ENCODE measurements at places on chromosomes 11 and 22.
A peak's percentile ranks its signal among the peaks of the same experiment; 100 is the strongest.

- no peak for DNase-seq
Measured at GRCh38 chr11:61077936-61078335, 24.4 kb upstream of the CD5 start.

GRCh38 chr11:117842131-117842941 is 17.8 kb upstream of the FXYD2 start:
- no peak for DNase-seq

GRCh38 chr11:19552656-19553260 is 159.9 kb upstream of the NAV2 start:
- no peak for DNase-seq

- no peak for DNase-seq
Measured at GRCh38 chr11:58289266-58289665, 21.2 kb upstream of the OR10W1 start.

DNA sequence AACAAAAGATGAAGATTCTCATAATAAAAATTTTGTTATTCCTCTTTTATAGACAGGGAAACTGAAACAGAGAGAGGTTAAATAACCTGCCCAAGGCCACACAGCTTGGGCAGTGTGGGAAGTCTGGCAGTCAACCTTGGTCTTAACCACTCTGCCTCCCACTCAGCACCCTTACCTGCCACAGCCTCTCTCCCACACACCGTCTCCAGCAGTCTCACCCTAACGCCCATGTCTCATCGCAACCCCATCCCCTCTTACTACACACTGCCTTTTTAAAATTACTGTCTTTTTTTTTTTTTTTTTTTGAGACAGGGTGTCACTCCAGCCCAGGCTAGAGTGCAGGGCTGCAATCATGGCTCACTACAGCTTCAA is 25.0 kb downstream of the ARRB1 start:
- DNase-seq = no peak

GRCh38 chr11:134901955-134902918 is 490.2 kb upstream of the B3GAT1 start:
- DNase-seq = no peak

DNA sequence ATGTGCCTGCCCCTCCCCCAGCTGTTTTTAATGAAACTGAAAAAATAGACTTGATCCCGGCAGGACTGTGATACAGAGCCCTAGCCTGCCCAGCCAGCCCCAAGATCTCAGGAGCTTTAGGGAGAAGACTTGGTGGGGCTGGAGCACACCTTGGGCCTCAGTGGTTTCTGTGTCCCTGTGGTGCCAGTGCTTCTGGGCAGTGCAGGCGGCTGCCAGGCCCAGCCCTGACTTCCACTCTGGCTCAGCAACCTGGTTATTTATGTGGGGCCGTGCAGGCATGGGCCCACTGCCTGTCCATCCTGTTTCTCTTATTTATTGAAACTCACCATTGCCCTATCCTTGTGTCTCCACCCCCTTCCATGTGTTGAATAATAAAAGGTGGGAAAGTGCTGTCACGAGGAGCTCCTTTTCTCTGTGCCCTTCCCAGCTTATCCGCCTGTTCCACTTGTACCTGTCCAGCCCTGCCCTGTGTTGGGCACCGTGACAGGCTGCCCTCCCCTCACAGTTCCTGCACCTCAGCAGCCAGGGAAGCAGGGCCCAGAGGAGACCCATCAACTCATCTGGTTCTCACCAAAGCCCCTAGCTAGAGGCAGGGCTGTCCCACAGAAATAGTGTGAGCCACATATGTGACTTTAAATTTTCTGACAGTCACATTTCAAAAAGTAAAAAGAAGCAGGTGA is 20.2 kb downstream of the RELT start:
- DNase-seq = no peak

- no peak for DNase-seq
Measured at GRCh38 chr11:62922653-62923431, 1.7 kb upstream of the CHRM1 start.

DNA sequence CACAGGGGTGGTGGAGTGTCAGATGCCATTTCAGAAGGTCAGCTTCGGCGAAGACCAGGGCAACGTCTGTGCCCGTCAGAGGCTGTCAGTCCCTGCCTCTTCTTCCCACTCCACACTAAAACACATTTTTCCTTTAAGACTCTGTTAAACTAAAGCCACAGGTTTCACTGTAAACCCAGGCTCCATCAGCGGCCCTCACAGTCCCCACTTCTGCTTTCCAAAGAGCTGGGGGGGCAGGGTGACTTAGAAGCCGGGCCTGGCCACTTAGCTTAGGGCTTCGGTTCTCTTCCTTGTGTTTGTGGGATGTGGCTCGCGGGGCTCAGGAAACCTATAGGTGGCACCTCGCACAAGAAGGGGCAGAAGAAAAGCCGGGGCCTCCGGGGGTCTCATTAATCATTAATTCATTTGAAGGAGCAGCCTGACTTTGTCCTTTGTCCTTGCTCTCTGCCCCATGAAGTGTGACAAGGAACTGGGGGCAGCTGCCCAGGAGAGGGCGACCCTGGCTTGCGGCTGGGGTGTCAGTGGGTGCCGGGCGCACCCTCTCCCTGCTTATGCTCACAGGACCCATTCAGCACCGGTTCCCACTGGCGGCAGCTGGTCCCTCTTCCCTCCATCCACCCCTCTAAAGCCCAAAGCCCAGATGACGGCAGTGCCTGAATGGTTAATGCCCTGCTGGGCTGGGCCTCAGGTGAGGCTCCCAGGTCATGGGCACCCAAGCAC is 4.1 kb downstream of the SLC25A45 start:
- no peak for DNase-seq

- peak; percentile 18 for DNase-seq
Measured at GRCh38 chr11:123239191-123240150, 44.4 kb upstream of the CLMP start.

- peak; percentile 19 for DNase-seq
Measured at GRCh38 chr11:114479331-114479730, 40.1 kb downstream of the REXO2 start.

DNA sequence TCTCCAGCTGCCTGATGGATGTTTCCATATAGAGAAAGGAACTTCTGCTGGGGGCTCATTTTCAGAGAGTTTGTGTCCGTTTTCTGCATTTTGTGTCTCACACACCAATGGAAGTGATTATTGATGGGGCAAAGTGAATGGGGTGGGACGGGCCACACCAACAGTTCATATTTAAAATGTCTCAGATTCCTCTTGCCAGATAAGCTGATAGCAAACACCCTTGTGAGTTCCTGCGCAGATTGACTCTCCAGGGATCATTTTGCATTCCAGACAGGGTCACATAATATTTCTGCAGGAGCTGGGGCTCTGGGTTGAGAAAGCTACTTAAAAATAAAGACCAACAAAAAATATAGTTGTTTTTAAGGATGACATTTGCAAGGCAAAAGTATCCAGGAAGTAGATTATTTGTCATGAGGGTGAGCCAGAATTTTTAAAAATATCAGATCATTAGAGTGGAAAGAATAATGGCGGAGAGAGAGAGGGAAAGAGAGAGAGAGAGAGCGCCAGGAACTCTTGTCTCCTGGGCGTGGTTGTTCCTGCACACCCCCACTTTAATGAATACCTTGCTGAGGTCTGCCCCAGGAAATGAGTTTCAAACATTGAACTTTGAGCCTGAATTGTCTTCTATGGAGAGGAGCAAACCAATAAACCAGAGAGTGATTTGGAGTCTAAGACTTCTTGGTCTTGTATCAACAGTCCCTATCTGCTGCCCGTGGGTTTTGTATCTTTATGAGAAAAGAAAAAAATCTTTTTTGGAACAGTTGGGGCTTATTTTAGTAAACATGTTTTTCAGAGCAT is 33.3 kb downstream of the MICAL2 start:
- no peak for DNase-seq

- DNase-seq = no peak
Measured at GRCh38 chr22:25482868-25483639, 81.4 kb upstream of the GRK3 start.

- no peak for DNase-seq
Measured at GRCh38 chr11:118152552-118153471, at the start of gene SCN4B. TSS of gene SCN4B (minus strand) at chr11:118152823. CDS start at chr11:118152673, 150 bp downstream.

- no peak for DNase-seq
Measured at GRCh38 chr11:95680169-95680929, 109.2 kb downstream of the FAM76B start.

DNA sequence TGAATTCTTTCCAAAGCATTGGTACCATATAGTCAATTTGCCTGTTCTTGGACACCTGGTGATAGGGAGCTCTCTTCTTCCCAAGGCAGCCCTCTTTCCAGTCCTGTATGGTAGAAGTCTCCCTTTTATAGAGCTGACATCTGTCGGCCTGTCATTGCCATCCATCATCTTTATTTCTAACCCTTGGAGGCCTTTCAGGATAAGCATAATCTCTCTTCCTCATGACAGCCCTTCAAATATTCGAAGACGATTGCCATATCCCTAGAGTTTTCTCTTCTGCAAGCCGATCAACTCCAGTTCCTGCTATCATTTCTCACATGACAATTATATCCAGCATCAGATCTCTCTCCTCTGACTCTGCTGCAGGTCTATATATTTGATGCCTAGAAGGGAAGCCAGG is 32.7 kb upstream of the SYN3 start:
- no peak for DNase-seq

GRCh38 chr11:8204025-8204424 is 35.2 kb upstream of the RIC3 start:
- DNase-seq = no peak

DNA sequence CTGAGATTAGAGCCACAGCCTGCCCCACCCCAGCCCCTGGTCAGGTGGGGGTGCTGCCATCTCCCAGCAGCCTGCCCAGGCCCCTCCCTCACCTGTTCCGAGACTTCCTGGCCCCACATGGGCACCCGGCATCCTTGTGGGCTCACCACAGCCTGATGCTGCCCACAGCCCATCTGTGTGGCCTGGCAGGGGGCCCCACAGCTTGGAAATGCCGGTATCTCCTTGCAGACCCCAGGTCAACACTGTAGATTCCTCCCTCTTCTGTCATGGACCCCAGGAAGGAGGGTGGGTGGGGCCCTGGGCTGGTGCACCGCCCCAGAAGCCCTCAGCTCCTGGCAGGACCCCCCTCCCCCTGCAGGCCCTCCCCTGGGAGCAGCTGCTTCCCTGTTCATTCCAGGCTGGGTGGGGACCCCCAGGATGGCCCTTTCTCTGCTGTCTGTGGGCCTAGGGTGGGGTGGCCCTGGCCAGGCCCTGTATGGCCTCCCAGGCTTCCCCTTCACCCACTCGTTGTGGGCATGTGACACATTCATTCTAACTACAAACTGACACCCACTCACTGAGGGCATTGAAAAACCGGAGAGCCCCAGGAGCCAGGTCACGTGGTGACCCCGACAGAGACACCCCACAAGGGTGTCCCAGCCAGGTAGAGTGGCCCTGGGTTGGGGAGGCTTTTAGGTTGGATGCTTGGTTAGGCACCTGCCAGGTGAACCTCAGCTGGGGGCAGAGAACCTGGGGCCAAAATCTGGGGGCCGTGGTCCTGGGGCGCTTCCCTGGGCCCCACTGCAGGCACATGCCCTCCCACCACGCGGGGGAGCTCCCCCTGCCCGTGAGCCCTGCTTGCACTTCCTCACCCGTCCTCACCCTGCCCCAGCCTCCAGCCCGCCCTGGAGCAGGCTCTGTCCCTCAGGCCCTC is 44.1 kb upstream of the CCDC188 start:
- DNase-seq = no peak

DNA sequence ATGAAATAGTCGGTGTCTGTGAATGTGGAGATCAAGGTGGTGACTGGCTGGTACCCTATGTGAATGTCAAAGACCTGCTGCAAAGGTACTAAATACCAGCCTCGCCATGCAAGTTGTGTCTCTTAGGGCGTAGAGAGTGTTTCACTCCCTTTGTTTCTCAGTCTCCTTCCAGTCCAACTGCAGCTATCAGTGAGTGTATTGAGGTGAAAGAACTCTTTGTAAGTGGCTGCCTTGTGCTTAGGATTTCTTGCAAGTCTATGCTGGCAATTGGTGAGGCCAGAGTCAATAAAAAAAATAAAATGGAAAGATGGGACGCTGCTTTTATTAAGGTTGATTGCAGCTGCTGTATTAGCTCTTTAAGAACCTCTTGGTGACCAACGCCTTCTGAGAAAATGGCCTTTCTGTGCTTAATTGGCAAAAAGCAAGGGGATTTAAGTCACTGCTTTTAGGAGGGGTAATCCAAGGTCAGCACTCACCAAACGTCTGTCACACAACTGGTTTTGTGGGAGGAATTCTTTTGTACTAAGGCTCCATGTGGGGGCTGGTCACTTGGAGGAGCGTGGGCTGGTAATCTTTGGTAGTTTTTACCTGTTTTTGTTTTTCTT is 95.1 kb downstream of the PARVA start:
- no peak for DNase-seq

DNA sequence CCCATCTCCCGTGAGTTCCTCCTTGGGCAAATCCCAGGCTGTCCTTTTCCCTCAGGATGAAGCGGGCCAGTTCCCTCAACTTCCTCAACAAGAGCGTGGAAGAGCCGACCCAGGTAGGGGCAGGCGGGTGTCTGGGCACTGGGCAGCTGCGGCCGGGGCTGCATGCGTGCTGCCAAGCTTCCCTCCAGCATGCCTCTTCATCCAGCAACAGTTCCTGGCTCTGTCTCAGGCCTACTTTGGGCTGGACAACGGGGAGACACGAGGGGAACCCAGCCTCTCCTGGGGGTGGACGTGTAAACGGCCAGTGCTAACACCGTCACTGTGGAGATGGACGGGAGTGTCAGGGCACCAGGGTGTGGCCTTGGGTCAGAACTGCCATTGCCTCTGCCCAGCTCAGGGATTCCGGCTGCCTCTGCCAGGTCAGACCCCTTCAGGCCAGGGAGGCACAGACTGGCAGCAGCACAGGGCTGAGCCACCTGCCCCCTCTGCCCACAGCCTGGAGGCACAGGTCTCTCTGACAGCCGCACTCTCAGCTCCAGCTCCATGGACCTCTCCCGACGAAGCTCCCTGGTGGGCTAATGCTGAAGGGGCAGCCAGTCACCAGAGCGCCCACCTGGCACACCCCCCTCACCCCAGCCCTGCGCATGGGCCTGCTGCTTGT is 1.9 kb upstream of the RAB1B start:
- no peak for DNase-seq

GRCh38 chr22:45910928-45911467 is 66.0 kb downstream of the WNT7B start:
- no peak for DNase-seq

GRCh38 chr22:38435010-38435409 is 20.0 kb downstream of the KCNJ4 start:
- DNase-seq = no peak

DNA sequence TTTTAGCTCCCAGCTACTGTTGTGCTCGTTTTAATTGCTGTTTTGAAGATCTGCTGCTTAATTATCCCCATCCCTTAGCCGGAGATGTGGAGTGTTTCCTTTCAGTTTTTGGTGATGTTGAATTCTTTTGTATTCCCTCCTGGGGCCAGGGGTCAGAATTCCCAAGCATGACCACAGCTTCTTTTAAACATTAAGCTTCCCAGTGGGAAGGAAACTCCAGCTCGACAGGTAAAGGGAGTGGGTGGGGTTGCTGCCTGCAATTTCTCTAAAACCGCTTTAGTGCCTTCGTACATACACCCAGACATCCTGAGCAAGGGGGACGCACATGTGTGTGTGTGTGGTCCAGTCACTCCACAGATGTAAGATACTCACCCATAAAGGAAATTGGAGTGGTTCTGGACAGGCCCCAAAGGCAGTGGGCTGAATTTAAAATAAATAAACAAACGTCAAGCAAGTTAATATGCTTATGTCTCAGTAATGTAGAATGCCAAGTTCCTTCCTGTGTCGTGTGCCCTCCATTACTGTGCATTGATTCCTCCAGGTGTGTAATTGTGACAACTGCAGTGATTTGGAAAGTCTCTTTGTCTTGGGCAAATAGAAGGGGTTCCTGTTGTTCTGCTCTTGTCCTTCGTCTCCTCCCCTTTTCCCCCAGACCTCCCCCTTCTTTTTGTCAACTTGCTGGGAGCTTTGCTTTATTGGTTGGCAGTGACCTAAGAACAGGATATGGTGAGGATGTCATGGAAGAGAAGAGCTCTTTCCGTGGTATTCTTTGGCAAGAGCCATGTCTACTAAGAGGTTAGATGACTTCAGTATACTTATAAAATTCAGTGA is 19.2 kb upstream of the ADSL start:
- peak; percentile 1 for DNase-seq

All from RKO (cell line).